RPMI7951 (cell line): ENCODE measurements at places on chromosomes 6 and 20. TPM values are rescaled to one million over a fixed set of nuclear protein-coding genes. Genes with fewer than 3 reads are reported as not detected.
A peak's percentile ranks its signal among the peaks of the same experiment; 100 is the strongest.

GRCh38 chr6:84177241-84177640 lies 50.2 kb downstream of the CEP162 start:
- DNase-seq, result no peak

GRCh38 chr6:39166189-39166911 lies 51.4 kb upstream of the SAYSD1 start:
- DNase-seq, result peak; percentile 50

DNA sequence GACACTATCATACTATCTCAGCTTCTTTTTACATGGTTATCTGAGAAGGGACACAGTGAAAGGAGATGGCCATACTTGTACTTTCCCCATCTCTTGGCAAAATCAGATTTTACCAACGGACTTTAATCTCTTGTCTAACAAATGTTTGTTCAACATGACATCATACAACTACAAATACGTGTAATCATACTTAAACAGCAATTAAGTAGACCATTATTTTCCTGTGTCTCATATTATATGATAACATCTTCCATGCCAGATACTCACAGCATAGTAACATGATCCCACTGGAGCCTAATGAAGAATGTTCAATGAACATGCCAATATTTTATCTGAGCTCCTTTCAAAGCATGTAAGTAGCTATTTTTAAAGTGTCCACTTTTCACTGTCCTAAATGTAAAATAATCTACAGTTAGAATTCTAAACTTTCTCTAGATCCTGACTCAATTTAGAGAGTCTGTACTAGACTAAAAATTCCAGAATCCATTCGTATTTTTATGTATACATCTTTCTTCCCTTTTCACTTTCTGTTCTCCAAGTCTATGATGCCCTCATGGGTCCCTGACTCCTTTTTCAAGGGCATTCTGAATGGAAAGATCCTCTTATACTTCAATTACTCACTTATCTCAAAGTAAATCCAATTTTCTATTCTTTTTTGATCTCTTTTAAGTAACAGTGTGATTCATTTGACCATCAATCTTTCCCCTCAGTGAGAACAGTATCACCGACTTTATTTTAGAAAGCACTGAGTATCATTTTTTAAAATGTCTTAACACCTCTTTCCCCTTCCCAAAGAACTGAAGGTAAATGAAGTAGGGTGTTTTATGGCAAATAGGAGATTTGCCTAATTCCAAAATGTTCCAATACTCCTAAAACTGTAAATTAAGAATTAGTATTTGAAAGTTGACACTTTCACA lies 133.5 kb downstream of the CDK19 start:
- no peak for DNase-seq

DNA sequence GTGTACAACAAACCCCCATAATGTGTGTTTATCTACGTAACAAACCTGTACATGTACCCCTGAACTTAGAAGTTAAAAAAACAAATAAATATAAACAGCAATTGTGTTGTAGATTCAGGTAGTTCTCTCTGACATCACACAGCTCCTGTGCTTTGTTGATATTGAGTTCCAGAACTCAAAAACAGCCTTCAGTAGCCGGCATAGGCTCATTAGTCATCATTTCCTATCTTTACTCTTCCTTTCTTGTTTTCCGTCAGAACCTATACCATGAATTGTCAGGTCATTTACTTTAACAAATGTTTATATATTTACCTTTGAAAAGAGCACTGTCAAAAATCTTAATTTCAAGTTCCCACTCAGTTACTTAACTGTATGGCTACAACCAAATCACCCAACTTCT lies 88.8 kb downstream of the ADTRP start:
- no peak for DNase-seq

DNA sequence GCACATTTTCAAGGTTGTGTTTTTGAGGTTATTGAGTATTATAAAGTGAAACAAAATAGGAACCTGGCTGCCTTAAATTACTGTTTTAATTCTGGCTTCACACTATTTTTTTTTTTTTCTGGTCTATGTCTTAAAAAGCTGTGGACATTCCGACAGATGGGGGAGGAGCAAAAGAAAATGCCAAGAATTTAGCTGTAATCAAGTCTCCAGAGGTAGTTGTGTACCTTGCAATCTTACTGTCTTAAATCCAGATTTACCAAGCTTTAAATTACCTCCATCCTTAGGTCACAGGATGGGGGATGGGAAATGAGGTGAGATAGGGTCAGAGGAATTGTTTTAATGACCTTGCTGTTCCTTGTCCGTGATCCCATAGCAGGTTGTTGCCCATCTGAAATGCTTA lies 182.8 kb downstream of the UTRN start:
- no peak for DNase-seq

HAO1 gene
- 0.20 TPM in 1 of 2 replicates, not detected in the other for total RNA-seq
